ENCODE measurements at places on chromosomes 12 and 14. TPM values are rescaled to one million over a fixed set of nuclear protein-coding genes. Genes with fewer than 3 reads are reported as not detected.

GRCh38 chr14:50319293-50319692 lies 7.2 kb downstream of the DMAC2L start:
- peak; percentile 45 for DNase-seq

GRCh38 chr12:15497671-15498292 lies 175.5 kb downstream of the PTPRO start:
- no peak for DNase-seq

KCNC2 gene
- total RNA-seq, result 0.43 TPM

DNA sequence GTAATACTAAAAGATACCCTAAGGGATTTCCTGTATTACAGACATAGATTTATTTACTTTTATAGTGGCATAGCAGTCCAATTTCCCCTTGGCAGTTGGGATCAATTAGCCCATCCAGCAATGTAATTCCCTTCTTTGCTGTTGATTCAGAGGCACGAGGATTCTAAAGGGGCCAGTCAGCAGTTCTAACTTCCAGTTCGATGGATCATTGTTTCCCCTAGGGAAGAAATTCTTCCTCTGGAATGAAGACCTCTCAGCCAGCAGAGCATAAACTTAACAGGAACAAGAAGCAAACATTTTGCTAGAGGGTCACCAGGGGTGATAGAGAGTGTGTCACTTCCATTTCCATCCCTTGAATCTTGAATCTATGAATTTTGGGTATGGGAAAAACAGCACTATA lies 395.7 kb upstream of the NOVA1 start:
- no peak for DNase-seq

TAS2R19 gene
- 7.8 TPM for total RNA-seq

CD69 gene
- not detected for total RNA-seq

GRCh38 chr12:62839869-62840660 lies 94.9 kb downstream of the PPM1H start:
- peak; percentile 8 for DNase-seq

ARHGAP9 gene
- total RNA-seq, result under 0.01 TPM

- no peak for DNase-seq
Measured at GRCh38 chr14:50055461-50056228, 60.7 kb downstream of the VCPKMT start.

GRCh38 chr14:101494826-101495225 lies 66.5 kb upstream of the DIO3 start:
- DNase-seq, result no peak

DNA sequence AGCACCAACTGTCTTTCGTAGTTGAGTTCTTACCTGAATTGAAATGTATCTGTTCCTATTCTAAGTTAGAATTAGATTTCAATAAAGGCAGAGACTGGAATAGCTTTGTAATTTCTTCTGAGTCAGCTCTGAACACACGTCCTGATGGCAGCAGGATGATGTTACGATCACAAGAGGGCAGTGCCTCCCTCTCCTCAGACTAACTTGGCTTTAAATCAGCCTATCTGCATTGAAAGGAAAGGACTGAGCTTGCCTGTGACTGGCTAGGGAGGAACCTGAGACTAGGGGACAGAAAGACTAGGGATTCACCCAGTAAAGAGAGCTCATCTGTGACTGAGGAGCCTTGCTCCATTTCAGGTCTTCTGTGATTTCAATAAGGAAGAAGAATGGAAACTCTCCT lies 323.7 kb upstream of the OR4E1 start:
- no peak for DNase-seq

- peak; percentile 98 for DNase-seq
Measured at GRCh38 chr14:59254146-59254910, 65.9 kb downstream of the DAAM1 start.

KRT79 gene
- total RNA-seq, result not detected

GRCh38 chr12:62205346-62205745 lies 54.9 kb upstream of the USP15 start:
- DNase-seq, result no peak

- DNase-seq, result no peak
Measured at GRCh38 chr12:30500532-30500931, 195.1 kb downstream of the IPO8 start.

DNA sequence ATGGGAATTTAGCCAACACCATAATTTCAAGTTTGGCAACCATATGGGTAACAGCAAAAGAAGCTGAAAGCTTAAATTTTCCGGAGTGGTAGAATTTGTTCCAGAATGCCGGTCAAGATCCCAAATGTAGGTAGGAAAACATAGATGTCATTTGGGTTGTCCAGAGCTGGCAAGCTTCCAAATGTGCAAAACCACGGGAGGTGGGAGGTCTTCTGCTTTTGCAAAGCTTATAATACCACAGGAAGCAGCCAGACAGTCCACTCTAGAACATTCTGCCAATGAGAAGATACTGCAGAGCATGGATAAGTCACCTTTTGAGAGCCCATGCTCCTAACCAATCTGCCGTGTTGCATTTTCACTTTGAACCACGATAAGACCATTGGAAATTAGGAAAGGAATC lies 26.4 kb upstream of the BATF start:
- DNase-seq, result no peak

GRCh38 chr14:24990773-24991172 lies 59.2 kb downstream of the STXBP6 start:
- DNase-seq, result no peak

GRCh38 chr12:112907415-112908157 lies 824 bp downstream of the OAS1 start:
- DNase-seq, result no peak

TMEM19 gene
- 37.1 TPM for total RNA-seq

- no peak for DNase-seq
Measured at GRCh38 chr12:5537771-5538170, 105.9 kb downstream of the NTF3 start.

- peak; percentile 25 for DNase-seq
Measured at GRCh38 chr12:41034686-41035085, 153.4 kb upstream of the PDZRN4 start.

PAX9 gene
- not detected for total RNA-seq

DNA sequence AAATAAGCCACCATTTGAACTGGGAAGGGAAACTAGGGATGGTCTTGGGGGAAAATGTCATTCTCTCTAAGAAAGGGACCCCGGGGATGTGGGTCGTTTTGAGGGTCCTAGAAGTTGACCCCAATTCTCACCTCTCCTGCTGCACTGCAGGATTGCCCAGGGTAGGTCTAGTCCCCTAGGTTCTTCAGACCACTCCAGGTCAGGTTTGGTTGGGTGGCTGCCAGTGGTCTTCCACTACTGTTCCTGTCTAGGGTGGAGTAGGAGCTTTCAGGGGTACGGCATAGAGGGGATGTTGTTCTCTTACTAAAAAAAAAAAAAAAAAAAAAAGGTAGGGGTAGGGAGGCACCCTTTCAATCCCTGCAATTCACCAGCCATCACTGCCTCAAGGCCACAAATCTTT lies 7.3 kb downstream of the HOXC8 start:
- no peak for DNase-seq

CDK2 gene
- total RNA-seq, result 51.4 TPM

- DNase-seq, result peak; percentile 87
Measured at GRCh38 chr12:105977652-105978051, 161.1 kb downstream of the NUAK1 start.

Measured in fibroblast of villous mesenchyme (primary cell).